ENCODE measurements at places on chromosomes 13 and 19. TPM values are rescaled to one million over a fixed set of nuclear protein-coding genes. Genes with fewer than 3 reads are reported as not detected.

- peak; percentile 75 for DNase-seq
These were observed 218.9 kb upstream of the EDNRB start for GRCh38 chr13:78137404-78138142.

DNA sequence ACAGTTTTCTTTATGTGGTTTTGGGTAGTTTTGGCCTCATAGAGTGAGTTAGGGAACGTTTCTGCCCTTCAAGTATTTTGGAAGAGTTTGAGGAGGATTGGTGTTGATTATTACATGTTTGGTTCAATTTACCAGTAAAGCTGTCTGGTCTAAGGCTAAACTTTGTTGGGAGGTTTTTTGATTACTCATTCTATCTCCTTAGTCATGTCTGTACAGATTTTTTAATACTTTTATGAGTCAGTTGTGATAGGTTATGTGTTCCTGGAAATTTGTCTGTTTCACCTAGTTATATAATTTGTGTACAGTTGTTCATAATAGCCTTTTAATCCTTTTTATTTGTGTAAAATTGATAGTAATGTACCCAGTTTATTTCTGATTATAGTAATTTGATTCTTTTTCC, 20.4 kb downstream of the RNF17 start:
- no peak for DNase-seq

DNA sequence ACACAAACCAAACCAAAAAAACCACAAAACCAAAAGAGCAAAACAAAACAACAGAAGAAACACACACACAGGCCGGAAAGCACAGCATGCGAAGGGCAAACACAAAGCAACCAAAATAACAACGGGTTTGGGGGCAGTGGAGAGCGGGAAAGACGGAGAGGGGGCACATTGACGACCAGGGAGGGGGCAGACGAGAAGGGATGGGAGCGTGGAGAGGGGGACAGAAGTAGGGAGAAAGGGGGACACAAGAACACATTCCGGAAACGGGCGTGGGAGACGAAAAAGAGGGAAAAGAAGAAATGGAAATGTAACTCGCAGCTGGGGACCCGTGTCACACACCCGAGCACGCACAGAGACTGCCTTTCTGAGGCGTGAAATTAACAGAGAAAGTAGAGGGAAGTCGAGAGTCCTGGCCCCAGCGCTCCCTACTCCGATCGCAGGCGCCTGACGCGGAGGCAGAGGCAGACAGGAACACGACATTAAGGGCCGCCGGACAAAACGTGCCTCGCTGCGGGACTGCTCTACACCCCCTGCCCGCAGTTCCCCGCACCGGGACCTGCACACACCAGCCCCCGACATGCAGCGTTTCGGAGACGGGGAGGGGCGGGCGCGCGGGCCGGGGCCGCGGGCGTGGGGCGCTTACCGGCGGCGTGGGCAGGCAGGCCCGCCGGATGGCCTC, 652 bp downstream of the POU4F1 start:
- DNase-seq: no peak

DNA sequence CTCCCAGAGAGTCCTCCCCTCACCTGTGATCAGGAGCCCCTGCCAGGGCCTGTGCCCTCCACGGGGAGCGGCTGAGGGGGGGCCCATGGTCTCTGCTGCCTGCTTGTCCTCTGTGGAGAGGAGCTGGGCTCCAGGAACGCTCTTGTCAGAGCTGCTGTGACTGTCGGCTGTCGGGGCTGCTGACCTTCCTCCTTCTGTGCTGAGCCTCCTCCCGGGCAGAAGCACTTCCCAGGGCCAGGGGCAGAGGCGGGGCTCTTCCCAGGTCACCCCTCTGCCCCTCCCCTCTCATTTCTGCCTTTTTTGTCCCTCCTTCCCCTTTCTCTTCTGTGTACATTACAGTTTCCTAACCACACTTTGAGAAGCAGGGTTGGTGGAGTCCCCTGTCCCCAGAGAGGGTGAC, at the start of gene CEACAM4:
Gene CEACAM4 (minus strand): TSS at position 198 of the 400 bp plus-strand sequence. CDS start 111 bp downstream, at position 87.
- no peak for DNase-seq

DNA sequence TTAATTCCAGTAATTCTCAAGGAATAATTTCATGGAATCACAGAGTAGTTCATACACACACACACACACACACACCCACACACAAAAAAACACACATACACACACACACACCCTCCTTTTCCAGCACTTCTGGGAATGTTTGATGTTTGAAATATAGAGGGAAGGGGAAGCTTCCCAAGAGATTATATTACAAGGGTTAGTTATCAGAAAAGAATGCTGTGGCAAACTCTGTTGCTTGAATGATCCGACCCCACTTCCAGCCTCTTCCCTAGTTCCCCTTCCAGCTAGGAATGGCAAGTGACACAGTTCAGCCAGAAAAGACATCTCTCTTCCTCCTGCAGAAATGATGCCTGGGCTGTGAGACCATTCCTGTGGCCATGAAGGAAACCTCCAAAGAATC, 49.9 kb downstream of the KCTD12 start:
- no peak for DNase-seq

- peak; percentile 80 for DNase-seq
These were observed 3.7 kb upstream of the CSNK1A1L start for GRCh38 chr13:37109051-37109678.

DNA sequence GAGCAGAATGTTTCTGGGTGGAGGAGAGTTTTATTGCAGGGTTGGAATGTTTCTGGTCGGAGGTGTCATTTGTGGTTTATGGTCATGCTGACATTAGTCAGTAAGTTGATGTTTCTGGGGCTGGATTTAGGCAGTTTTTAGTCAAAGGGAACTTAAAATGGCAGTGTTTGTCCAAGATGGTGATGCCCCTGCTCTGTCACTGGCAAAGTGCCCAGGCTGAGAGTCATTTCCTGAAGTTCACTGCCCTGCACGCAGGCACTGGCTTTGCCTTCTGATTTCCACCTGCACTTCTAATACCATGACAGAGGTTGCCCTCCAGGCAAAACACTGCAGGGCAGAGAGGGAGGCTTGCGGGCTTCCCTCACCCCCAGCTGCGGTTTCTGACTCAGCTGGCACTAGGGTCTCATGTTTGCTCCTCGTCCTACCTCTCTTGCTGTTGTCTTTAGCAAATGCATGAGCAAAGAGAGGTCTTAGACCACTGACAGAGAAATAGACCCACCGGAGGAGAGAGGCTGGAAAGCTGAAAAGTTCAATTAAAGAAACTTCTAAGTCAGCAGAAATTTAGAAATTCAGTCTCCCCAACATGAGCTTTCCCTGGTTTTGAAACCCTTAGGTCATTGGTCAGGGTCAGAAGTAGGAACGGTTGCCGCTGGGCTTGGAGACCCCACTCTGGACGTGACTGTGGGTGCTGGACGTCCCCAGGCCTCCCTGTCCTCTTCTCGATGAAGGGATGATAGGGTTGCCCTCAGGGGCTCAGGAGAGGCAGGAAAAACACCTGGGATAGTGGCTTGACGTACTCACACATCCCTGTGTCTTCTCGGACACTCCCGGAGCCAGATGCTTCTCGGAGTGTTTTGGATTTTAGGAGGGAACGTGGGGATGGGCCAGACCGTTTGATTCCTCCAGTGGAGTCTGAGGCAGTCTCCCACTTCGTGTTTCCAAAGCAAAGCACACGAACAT, 26.3 kb downstream of the TMEM255B start:
- no peak for DNase-seq

DNA sequence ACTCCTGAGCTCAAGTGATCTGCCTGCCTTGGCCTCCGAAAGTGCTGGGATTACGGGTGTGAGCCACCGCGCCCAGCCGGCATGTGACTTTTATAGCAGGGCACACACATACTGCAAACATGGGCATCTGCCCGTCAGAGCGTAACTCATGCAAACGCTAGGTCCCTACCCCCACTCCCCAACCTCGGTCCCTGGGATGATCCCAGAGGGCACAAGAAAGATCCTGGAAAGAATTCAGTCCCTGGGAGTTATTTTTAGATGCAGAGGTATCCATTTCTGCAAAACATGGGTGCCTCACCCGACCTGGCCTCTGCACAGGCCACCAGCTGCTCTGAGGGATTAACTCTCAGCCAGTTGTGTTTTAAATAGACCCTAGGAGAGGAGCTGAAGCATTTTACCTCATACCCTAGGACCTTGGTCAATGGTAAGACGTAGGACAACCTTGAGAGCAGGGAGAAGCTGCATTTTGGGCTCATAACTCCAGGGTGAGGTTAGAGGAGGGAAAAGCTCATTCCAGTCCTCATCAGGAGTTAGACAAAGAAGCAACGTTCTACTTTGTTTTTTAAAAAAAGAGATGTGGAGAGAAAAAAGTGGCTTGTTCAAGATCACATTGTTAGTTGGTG, 10.8 kb downstream of the TMEM38A start:
- DNase-seq: no peak

GRCh38 chr19:33778089-33778791, 18.4 kb upstream of the KCTD15 start:
- peak; percentile 68 for DNase-seq

- DNase-seq: peak; percentile 74
These were observed 66.1 kb upstream of the FRY start for GRCh38 chr13:31965361-31966066.

DNA sequence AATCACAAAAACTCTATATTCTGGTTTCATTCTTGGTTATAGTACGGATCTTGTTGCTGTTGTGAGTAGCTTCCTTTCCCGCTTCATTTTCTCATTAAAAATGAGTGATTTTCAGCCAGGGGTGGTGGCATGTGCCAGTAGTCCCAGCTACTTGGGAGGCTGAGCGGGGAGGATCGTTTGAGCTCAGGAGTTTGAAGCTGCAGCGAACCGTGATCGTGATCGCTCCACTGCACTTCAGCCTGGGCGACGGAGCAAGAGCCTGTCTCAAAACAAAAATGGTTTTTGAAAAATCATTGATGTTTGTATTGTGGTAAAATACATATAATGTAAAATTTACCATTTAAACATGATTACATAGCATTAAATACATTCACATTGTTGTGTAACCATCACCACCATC, 71.6 kb upstream of the TM9SF2 start:
- no peak for DNase-seq

DNA sequence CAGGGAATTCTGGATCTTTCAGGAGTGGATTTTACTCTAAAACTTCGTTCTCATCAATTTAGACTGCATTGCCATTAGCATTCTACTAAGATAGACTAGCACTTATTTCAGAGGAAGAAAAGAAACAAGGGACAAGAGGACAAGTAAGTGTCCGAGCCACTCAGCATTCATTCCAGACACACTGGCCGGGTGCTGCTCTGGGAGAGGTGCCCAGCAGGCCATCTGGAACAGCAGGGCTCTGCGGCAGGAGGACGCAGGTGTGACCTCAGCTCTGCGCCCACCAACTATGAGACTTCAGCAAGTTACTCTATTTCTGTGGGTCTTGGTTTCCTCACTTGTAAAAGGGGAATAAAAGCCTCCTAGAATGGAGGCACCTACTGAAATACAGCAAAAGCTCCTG, 4.2 kb downstream of the EPS15L1 start:
- DNase-seq: no peak

GRCh38 chr19:44807162-44807561, 1.7 kb upstream of the BCAM start:
- DNase-seq: peak; percentile 13

DNA sequence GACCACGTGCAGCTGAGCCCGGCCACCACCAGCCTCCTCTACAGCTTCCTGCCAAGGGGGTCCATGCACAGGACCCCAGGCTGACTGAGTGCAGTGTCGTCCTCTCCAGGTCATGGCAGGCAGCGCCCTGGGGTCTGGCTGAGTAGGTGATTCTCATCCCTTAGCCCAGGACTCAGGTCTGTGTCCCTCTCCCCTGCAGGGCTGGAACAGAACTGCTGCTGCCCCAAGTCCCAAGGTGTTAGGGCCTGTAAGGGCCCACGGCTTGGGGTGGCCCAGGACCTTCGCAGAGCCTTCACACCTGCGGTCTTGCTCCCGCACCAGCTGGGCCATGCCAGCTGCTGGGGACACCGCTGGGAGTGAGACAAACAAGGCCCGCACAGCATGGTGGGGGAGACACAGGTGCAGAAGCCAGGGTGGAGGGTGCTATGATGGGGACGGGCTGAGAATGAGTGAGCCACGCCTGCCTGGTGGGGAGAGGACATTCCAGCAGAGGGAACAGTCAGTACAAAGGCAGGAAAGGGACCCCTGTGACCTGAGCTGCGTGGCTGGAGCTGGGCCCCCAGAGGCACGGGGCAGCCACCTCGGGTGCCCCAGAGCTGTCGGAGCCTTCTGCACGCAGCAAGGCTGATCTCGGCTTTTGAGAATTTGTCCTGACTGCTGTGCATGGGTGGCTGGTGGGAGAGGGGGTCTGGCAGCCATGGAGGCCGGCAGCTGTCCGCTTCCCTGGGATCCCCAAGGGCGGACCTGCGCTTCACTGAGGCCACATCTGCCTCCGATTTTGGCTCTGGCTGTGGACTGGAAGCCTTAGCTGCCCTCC, 11.9 kb downstream of the PLEKHF1 start:
- no peak for DNase-seq

- DNase-seq: no peak
These were observed 6.9 kb upstream of the ZNF580 start for GRCh38 chr19:55633861-55634260.

GRCh38 chr19:18170714-18171255, 2.8 kb upstream of the IFI30 start:
- no peak for DNase-seq

DNA sequence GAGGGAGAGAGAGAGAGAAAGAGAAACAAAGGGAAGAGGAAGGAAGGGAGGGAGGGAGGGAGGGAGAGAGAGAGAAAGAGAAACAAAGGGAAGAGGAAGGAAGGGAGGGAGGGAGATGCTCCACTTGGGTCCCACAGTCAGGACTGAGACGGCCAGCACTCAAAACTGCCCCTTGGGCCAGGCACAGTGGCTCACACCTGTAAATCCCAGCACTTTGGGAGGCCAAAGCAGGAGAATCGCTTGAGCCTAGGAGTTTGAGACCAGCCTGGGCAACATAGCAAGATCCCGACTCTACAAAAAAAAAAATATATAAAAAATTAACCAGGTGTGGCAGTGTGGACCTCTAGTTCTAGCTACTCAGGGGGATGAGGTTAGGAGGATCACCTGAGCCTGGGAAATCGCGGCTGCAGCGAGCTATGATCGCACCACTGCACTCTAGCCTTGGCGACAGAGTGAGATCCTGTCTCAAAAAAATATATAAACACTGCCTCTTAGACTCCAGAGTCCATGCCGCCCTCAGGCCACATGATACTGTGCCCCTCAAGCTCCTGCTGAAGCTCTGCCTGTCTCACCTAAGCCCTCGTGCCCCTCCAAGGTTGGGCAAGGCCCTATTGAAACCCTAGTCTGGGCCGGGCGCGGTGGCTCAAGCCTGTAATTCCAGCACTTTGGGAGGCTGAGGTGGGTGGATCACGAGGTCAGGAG, 8.4 kb downstream of the ARRDC2 start:
- no peak for DNase-seq

- no peak for DNase-seq
These were observed 6.9 kb downstream of the F10 start for GRCh38 chr13:113129480-113129879.

GRCh38 chr19:5333581-5334365, 6.8 kb downstream of the PTPRS start:
- no peak for DNase-seq

- no peak for DNase-seq
These were observed 1.1 kb downstream of the CNOT3 start for GRCh38 chr19:54138489-54139256.

GRCh38 chr19:16235811-16236652, 38.3 kb downstream of the AP1M1 start:
- no peak for DNase-seq

GRCh38 chr13:19382111-19382510, 179.2 kb downstream of the TPTE2 start:
- DNase-seq: no peak

The ZNF790 gene
- 21.4 TPM for total RNA-seq

The ZNF181 gene
- 53.9 TPM for total RNA-seq

The ANKRD24 gene
- 1.4 TPM for total RNA-seq
